ENCODE measurements at places on chromosomes 2 and 18. TPM values are rescaled to one million over a fixed set of nuclear protein-coding genes. Genes with fewer than 3 reads are reported as not detected.

DNA sequence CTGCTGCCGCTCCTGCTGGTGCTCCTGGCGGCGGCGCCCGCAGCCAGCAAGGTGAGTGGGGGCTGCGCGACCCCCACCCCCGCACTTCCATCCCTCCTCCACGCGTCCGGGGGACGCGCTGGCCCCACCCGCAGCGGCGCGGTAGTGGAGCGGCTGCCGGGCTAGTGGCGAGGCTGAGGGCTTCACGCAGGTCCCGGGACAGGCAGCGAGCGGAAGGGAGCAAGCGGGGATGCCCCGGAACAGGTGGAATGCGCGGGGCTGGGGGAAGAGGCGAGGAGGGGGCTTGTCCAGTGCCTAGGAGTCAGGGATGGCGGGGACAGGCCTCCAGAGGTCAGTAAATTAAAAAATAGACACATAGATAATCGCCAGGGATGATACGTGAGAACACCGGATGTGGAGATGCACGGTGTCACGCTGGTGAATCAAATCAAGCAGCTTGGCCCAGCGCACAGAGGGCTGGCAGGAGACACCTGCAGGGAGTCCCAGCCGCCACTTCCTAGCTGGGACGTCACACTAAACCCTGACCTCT, 403 bp downstream of the COL4A3 start:
- peak overlapping the region; percentile 0 for H3K27ac ChIP-seq
- H3K27me3 ChIP-seq, result no peaks in the 10 kb centered on the region
- DNase-seq, result peak; percentile 27
- peaks cover 22% of the 10 kb centered on the region for H3K4me1 ChIP-seq

DNA sequence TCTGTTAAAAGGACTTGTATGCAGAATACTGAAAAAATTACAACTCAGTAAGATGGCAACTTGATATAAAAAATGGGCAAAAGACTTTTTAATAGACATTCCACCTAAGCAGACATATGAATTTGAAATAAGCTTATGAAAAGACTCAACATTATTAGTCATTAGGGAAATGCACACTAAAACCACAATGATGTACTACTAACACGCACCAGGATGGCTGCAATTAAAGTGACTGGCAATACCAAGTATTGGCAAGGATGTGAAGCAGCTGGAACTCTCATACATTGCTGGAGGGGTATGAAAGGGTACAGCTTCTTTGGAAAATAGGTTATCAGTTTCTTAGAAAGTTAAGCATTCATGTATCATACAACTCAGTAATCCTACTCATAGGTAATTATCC, 3.2 kb upstream of the ENOSF1 start:
- no peak for DNase-seq
- H3K27ac ChIP-seq, result no peak overlapping the region
- no peaks in the 10 kb centered on the region for H3K36me3 ChIP-seq
- no peak overlapping the region for H3K4me3 ChIP-seq
- H3K27me3 ChIP-seq, result no peaks in the 10 kb centered on the region

DNA sequence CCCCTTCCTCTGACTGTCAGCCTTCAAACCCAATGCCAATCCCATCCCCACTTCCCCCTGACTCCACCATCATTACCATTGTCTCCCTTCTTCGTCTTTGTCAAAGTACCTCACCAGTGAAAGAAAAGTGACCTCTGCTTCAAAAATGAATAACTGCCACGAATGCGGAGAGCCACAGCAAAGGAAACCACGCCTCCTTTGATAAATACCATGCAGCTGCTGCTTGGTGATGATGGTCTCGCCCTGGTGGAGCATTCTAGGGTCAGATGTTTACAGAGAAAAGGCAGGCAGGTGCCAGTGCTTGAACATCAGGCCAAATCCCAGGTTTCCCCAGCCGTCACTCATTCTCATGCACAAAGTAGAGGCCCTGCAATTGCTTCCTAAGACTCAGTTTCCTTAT, 162.2 kb downstream of the BCL11A start:
- no peak overlapping the region for H3K27ac ChIP-seq
- H3K27me3 ChIP-seq, result no peaks in the 10 kb centered on the region
- H3K36me3 ChIP-seq, result no peaks in the 10 kb centered on the region
- no peak for DNase-seq

- DNase-seq, result no peak
- no peaks in the 10 kb centered on the region for H3K27me3 ChIP-seq
- no peak overlapping the region for H3K4me3 ChIP-seq
- peaks cover 79% of the 10 kb centered on the region for H3K36me3 ChIP-seq
Measured at GRCh38 chr18:45889419-45890064, 64.1 kb downstream of the SIGLEC15 start.

KIF1A gene
- total RNA-seq, result 4.4 TPM

CROCC2 gene
- total RNA-seq, result not detected

OBSL1 gene
- total RNA-seq, result 19.8 TPM

NOP58 gene
- total RNA-seq, result 57.6 TPM

ZSWIM2 gene
- not detected for total RNA-seq
